Foreskin keratinocyte (primary cell): ENCODE measurements at places on chromosomes 16 and 17.
A peak's percentile ranks its signal among the peaks of the same experiment; 100 is the strongest.

- DNase-seq: peak; percentile 46
Measured at GRCh38 chr17:46056800-46057304, 57.8 kb downstream of the STH start.

DNA sequence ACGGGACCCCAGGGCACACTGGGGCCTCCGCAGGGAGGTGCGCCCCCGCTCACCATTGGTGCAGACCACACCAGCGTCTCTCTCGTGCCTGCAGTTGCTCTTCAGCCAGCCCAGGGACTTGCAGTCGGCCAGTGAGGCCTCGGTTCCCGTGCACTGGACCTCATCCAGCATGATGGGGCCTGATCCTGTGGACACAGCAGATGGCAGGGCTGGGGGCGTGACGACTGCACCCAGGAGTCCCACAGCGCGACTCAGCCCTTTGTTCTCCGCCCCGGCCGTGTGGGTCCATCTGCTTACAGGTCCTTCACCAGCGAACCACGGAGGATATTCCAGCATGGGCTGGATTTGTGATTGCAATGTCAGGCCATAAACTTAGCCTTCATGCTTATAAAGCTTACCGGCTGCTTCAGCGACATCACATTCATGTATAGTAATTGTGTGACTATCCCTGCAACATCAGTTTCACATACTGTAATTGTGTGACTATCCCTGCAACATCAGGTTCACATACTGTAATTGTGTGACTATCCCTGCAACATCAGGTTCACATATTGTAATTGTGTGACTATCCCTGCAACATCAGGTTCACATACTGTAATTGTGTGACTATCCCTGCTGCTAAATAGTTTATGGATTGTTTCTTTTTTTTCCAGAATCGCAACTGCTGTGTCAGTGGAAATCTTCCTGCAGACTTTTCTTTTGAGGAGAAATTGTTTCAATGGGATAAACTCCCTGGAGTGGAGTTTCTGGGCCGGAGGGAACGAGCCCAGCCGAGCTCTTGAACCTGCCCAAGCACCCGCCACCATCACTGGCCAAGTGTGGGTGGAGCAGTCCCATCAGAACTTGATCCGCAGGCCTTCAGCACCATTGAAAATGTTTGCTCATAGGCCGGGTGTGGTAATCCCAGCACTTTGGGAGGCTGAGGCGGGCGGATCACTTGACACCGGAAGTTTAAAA lies 4.8 kb downstream of the LGALS3BP start:
- DNase-seq: no peak

DNA sequence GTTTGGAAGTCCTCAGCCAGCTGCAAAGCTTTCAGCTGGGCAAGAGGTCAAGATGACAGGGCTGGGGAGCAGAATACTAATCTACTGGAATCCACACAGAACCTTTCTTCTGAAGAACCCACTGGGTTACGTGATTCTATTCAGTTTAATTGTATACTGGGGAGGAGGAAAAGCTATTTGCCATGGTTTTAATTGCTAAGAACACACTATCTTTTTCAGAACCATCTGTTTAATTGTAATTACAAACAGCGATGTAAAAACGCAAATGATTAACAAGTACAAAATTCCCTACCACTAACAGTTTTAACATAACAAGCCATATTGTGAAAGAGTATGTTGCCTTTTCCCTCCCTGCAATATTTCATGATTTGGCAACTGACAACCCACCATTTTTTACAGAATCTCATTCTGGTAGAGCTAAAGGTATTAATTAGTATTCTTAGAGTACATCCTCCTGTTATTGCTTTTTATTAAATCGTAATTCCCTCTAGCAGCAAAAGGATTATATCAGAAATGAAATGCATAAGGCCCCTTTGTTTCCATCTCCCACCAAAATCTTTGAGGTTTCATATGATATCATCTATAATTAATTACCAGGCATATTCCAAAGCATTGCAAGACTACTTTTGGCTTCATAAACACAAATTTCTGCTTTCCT lies 12.1 kb downstream of the HYDIN start:
- no peak for DNase-seq

DNA sequence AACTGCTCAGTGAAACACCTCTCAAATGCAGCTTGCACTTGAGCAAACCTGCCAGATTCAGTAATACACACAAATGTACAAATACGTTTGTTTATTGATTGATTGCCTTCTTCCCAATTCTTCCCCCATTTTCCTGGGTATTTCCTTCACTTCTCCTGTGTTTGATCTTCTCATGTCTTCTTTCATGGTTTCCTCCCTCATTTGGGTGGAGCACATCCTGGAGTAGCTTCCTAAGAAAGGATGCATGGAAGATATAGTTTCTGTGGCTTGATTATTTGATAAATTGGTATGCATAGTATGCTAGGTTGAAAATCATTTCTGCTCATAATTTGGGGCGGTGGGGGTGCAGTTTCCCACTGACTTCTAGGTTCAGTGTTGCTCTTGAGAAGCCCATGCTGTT lies 28.8 kb downstream of the JPH3 start:
- no peak for DNase-seq

- DNase-seq: no peak
Measured at GRCh38 chr16:15490123-15490711, 55.8 kb downstream of the BMERB1 start.

GRCh38 chr17:75592348-75593020 lies 4.9 kb downstream of the MYO15B start:
- no peak for DNase-seq

DNA sequence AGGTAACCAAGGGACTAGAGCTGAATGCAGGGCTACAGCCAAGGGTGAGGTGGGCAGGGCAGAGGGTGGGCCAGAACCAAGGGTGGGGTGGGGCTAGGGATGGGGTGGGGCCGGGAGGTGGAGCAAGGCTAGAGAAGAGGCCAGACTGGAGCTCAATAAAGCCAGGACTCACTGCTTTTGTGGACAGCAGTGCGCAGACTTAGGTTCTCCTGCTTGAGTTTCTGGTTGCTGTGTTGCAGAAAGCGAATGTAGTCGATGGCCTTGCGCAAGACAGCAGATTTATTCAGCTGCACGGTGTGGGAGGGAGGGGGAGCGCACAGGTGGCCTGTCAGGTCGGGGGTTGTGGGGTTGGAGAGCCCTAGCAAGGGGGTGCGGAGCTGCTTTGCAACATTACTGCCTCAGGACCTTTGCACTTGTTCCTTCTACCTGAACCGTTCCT lies 18.7 kb downstream of the SREBF1 start:
- no peak for DNase-seq

GRCh38 chr16:23480257-23480656 lies 27.3 kb upstream of the COG7 start:
- no peak for DNase-seq

DNA sequence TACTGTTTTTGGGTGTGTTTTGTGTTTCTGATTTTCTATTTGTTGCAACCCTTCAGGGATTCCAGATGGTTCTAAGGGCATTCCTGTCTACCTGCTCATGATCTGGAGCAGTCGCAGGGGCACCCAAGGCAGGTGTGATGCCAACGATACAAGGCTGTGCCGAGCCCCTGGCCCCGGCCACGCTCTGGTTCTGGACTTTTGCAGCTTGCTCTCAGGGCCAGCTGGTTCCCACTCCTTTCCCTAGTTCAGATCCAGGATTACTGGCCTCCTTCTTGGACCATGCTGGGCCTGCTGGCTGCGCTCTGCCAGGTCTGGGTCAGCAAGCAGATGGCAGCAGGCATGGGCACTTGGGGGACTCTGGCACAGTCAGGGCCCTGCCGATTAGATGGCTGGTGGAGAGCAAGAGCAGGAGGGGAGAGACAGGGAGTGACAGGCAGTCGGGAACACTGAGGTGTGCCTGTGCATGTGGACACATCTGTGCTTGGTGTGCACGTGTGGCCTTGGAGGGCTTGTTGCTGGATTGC lies 15.2 kb upstream of the RAP1GAP2 start:
- no peak for DNase-seq

DNA sequence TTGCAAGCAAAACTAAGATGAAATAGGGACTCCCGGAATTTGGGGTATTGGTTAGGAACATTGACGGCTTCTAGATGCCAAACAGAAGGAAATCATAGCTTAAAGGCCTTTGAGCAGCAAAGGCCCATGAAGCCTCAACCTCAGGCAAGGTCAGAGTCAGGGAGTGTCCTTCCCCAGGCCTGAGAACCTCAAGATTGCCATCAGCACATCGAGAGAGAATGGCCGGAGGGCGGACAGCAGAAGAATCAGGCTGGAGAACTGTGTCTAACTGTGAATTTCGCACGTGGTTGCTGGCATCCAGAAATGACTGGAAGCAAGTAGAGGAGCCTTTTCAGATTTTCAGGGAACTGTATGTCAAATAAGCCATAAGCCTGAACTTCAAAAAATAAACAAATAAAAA lies 24.8 kb upstream of the ANKRD40CL start:
- DNase-seq: no peak

- DNase-seq: no peak
Measured at GRCh38 chr16:2178321-2179106, 17.9 kb downstream of the CASKIN1 start.

DNA sequence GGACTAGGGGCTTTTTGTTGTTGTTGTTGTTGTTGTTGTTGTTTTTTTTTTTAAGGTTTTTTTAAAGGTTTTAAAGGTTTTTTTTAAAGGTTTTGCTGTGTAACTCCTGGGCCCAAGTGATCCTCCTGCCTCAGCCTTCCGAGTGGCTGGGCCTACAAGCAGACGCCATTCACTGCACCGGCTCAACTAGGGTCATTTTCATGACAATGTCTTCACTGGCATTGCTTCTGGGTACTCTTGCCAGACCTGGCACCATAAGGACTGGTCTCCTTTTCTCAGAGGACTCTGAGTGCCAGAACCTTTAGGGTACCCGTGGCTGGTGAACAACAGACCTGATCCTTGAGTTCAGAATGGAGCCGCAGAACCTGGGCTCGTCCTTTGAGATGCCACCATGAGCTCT lies 20.4 kb downstream of the POLR3E start:
- no peak for DNase-seq

DNA sequence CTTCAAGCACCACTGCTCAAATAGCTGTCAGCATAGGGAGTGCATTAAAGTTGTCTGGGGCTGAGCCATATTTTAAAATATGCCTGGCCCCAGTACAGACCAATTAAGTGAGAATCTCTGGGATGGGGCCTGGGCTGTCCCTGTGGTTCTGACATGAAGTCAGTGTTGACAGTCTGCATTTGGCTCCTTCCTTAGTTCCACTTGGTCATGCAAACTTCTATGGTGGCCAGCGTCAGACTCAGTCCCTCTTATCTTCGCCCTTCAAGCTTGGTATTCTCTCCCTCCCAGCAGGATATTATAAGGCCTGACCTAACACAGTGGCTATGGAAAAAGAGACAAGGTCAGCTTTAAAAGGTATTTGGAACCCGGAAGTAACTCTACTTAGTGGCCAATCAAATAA lies 177.2 kb downstream of the PMP22 start:
- no peak for DNase-seq

GRCh38 chr17:37133136-37133535 lies 184.4 kb downstream of the AATF start:
- no peak for DNase-seq

GRCh38 chr17:38915639-38915995 lies 9.8 kb upstream of the LASP1NB start:
- no peak for DNase-seq

DNA sequence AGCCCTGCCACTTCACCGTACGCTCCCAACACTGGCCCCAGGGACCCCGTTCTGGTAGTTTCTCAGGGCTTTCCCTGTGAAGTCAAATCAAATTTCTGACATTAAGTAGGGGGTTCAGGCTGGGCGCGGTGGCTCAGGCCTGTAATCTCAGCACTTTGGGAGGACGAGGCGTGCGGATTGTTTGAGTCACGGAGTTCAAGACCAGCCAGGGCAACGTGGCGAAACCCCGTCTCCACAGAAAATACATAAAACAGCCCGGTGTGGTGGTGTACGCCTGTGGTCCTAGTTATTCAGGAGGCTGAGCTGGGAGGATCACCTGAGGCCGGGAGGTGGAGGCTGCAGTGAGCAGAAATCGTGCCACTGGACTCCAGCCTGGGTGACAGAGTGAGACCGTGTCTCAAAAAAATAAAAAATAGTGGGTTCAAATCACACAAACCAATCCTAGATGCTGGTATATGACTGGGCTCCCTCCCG lies 632 bp downstream of the CYBC1 start:
- no peak for DNase-seq

DNA sequence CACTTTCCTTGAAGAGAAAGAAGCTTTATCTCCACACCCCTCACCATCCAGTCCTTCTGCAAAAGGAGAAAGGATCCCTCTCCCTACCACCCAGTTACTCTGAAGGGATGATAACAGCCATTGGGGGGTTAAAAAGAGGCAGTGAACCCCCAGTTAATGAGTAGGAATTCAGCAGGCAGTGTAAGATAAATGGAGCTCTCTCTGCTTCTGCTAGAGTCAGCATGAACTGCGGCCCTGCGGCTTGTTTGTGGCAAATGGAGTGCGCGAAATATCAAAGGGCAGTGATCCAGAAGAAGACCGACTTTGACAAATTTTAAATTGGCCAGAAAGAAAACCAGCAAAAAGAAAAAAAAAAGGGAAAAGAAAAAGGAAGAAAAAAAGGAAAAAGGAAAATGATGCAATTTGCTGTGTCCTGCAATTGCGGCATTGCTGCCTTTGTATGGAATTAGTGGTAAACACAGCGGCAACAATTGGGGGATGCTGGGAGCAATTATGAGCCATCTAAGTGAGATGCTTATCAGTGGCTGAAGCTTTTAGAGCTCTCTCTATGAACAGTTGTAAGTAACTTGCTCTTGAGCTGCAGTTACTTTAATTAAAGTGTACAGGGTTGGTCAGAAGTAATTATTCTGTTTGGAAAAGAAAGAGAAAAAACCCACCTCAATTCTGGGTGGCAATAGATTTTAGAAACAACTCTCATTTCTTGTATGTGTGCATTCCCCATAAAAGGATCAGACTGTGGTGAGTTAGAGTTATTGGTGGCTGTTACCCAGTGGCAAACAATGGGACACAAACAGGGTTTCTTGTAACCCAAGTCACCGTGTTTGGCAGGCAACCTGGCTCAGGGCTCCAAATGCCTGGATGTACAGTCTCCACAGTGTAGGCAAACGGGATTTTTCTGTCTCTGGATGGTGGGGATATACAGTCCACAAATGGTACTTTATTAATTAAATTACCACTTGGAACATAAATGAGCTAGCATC lies 161.3 kb downstream of the AATF start:
- DNase-seq: no peak

DNA sequence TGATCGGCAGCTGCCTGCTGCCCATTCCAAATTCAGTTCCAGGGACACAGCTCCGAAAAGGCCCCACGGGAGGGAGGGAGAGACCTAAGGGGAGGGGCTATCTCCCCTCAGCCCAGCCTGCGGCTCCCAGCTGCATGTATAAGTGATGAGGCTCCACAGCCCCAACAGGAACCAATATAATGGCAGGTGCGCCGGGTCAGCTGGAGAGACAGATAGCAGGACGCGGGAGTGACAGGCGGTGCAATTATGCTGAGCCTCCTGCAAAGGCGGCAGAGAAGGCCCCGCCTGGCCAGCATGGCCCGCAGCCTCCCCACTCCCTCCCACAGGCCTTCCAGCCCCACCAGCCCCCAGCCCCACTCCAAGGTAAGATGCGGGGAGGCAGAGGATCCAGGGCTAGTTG lies 8.1 kb upstream of the C1QL1 start:
- no peak for DNase-seq

GRCh38 chr16:24685539-24686432 lies 43.7 kb upstream of the TNRC6A start:
- peak; percentile 47 for DNase-seq

- DNase-seq: no peak
Measured at GRCh38 chr16:9738690-9739089, 443.5 kb downstream of the GRIN2A start.

GRCh38 chr16:14244196-14245010 lies 173.3 kb downstream of the MRTFB start:
- no peak for DNase-seq
